ENCODE measurements at places on chromosomes 6 and 20.

GRCh38 chr6:24547243-24547642 lies 52.5 kb downstream of the ALDH5A1 start:
- DNase-seq, result peak; percentile 76

- DNase-seq, result no peak
Measured at GRCh38 chr20:38050686-38051085, 17.1 kb downstream of the RPRD1B start.

DNA sequence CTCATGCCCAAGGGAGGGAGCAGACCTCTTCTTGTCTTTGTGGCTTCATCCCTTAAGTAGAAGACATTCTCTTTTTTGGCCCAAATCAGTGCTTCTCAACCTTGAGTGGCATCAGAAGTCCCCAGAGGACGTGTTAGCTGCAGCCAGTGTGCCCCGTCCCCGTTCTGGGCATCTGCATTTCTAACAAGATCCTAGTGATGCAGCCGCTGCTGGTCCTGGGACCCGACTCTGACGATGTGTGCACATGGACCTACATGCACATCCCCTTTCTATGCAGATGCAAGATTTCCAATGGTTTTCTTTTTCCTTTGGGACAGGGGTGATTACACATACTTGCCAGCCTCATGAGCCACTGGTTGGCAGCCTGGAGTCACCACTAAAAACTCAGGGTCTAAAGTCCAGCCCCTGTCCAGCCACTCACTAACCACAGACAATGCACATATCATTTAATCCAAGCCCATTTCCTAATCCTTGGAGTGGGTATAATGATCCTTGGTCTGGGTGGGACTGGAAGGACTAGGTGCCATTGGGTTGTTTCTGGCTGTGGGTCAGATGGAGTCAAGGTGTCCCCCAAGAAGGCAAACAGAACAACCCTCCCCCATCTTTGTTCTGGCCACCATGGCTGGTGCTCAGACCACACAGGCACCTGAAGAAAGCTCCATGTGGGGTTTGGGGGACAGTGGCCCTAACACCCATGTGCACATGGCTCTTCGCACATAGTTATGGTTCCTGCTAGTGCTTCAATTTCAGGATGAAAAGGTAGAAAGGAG lies 6.4 kb downstream of the ACSS1 start:
- no peak for DNase-seq

DNA sequence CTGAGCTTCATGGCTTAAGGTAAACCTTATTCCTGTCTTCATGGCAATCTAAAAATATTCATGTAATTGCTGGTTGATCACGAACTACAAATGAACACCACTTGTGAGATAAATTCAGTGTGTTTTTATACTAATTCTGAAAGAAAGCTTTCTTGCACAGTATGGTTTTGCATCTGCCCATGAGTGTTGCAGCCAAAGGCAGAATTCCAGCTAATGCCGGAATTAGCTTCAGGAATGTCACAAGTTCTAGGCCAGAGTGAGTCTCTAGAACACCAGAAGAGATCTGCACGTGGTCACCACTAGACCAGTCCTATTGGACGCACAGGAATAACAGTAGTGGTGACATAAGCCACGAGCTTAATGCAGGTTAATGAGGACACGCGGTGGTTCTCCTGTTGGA lies 223.7 kb downstream of the CDH4 start:
- no peak for DNase-seq

GRCh38 chr20:47843886-47844567 lies 58.7 kb upstream of the SULF2 start:
- DNase-seq, result no peak

- DNase-seq, result no peak
Measured at GRCh38 chr6:107624541-107624940, 134.6 kb downstream of the SOBP start.

GRCh38 chr6:43680308-43681200 lies 7.0 kb downstream of the MRPS18A start:
- no peak for DNase-seq

DNA sequence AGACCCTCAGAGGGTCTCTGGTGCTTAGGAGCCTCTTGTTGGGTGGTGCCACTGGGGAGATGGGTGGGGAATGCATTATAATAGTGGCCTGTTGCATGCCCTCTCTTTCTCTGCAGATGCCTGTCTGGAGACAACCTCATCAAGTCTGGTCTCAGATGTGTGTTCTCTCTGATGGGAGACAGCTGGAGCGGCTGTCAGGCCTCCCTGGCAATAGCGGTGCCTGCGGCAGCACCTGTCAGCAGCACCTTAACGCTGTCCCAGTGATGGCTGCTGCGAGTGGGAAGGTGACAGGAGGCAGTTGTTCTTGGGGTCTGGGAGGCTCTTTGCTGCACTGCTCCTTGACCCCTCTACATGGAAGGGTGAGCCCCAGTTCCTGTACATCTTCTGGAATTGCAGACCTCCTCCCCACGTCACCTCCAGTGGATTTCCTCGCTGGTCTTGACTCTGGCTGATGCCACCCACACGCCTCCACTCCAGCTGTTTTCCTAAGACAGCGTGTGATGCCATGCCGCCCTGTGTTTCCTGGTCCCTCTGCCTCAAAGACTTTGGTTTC lies 63.3 kb upstream of the BLCAP start:
- DNase-seq, result no peak

- DNase-seq, result no peak
Measured at GRCh38 chr6:146884728-146885127, 286.0 kb downstream of the ADGB start.

DNA sequence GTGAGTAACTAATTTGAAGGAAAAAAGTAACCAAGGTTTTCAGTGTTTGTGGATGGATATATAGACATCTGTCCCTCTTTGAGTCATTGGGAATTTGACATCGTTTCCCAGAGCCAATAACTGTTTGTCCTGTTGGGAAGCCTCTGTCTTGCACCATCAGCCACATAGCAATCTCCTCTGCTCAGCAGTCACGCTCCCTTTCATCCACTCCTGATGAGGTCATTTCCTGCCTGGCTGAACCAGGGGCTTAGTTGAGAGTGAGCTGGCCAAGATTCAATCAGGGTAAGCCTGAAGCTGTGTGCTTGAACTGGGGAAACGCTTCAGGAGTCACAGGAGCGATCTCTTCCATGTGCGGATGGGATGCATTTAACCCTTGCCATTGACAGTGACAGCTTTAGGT lies 121.5 kb upstream of the FOXQ1 start:
- DNase-seq, result peak; percentile 48

DNA sequence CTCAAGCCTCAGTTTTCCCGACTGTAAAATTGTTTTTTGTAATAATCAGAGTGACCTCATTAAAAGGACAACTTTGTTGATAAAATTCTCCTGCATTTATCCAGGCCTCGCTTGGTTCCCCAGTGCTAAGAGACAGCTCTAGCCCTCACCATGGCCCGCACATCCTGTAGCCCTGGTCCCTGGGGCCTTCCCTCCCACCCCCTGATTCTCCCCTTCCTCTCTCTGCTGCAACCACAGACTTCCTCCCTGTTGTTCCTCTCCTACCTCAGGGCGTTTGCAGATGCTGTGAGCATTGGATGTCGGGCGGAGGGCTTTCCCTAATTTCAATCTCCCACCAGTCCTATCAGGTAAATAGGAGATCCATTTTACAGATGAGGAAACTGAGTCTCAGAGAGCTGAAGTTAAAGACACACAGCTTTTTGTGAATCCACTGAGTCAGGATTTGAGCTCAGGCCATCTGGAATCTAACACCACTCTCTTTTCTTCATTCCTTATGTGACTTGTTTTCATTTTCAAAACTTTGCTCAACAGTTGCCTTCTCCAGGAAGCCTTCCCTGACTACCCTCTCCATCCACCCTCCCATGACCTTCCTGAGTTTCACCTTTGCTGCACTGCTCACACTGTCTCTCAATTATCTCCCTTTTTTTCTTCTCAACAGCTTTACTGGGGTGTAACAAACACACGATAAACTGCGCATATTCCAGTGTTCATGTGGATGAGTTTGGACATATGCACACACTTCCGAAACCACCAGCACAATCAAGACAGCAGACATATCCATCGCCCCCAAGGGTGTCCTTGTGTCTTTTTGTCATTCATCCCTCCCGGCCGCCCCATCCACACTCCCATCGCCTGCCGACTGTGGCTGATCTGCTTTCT lies 107.1 kb downstream of the CEBPB start:
- DNase-seq, result peak; percentile 28

- DNase-seq, result no peak
Measured at GRCh38 chr20:39603219-39603618, 641.1 kb downstream of the DHX35 start.

DNA sequence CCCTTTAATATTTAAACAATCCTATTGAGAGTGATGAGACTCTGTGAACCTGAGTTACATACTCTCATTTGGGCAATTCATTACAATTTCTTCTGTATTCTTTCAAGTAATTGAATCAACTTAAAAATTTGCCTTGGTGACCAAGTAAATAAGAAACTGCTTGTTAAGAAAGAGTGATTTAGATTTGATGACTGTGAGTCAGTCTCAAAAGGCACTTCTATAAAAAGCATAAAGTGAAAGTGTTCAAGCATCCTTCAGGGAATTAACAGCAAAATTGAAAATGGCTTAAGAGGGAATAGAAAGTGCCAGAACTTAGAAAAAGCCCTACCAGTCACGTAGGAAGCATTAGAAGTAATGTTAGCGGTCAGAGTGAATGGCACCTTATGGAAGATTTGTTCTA lies 654.7 kb downstream of the EPM2A start:
- no peak for DNase-seq

- DNase-seq, result no peak
Measured at GRCh38 chr6:167047554-167047953, 48.4 kb downstream of the CEP43 start.

DNA sequence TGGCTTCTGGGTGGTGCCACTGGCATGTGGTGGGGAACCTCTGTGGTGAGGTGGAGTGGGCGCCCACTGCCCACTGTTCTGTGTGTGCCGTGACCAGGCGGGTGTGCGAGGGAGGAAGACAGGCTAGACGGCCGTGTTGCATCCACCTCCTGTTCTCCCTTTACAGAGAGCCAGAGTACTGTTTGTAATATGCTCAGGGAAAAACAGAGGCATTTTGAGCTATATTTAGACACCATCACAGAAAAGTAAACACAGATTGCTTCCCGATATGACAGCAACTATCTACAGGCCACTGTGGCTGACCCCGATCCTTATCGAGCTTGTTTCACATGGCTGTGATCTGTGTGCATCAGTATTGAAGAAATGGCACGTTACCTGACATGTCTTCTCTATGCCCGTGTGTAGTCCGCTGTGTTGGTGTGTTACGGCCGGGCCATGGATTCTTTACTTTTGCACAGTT lies 45.6 kb downstream of the ARID1B start:
- DNase-seq, result no peak

DNA sequence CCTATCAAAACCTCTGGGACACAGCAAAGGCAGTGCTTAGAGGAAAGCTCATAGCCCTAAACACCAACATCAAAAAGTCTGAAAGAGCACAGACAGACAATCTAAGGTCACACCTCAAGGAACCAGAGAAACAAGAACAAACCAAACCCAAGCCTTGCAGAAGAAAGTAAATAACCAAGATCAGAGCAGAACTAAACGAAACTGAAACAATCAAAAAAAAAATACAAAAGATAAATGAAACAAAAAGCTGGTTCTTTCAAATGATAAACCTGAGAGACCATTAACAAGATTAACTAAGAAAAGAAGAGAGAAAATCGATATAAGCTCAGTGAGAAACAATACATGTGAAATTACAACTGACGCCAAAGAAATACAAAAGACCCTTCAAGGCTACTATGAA lies 34.8 kb upstream of the RUNX2 start:
- DNase-seq, result no peak

DNA sequence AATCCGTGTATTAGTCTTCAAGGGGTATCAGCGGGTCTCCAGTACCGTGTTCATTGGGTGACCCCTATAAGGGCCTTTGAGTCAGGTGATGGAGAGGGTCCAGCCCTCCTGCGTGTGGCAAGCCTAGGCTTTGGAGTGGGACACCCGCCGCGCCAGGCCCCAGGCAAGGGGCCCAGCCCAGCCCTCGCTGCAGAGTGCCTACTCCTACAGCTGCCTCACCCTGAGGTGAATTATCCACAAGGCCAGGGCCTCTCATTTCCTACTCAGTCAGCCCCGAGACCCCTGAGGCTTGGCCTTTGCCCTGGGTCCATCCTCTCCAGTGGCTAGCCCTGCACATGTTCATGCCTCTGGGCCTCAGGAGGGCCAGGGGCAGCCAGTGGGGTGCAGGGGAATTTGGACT lies 45.1 kb downstream of the TMEM242 start:
- DNase-seq, result no peak

DNA sequence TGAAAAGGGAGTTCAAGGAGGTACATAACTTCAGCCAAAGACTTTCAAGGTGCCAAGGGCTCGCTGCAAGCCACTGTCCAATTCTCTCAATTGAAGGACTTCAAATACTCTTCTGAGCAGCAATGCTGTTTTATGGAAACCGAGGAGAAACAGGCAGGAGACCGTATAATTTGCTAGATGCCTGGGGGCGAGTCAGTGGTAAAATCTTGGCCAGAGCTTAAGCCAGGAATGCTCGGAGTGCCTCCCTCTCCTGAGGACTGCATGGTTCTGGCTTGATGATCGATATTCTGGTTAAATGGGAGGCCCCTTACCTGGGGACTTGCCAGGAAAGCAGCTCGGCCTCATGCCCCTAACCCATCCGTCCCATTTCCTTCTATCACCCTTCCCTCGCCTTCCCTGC lies 35.8 kb upstream of the NOP56 start:
- DNase-seq, result no peak

GRCh38 chr6:111971181-111971841 lies 82.6 kb upstream of the CCN6 start:
- DNase-seq, result no peak

DNA sequence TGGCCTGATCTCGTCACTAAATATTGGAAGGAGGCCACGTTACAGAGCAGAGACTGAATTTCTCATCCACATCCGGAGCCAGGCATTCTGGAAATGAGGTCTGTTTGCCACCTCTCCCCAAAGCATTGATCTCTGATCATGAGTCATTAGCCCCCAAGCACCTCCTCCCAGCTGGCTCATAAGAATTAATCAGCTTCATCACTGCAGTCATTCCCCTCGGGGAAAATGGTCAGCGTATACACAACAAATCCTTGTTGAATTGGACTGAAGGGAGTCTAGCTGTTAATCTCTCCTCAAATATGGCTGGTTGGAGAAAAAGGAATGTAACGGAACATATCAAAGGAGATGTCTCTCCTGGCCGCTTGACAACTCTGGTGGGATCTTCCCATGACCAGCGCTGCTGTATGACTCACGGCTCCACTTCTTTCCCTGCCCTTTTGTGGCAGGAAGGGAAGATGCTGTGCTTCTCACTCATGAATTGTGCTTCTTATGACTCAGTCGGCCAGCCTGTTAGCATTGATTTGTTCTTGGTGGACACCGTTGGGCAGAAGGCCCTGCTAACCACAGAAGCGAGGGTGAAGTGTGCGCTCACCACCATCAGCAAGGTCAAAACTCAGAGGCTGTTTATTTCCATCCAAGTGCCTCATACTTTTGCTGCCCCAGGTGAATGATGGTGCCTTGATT lies 76.7 kb downstream of the RNF182 start:
- peak; percentile 99 for DNase-seq

DNA sequence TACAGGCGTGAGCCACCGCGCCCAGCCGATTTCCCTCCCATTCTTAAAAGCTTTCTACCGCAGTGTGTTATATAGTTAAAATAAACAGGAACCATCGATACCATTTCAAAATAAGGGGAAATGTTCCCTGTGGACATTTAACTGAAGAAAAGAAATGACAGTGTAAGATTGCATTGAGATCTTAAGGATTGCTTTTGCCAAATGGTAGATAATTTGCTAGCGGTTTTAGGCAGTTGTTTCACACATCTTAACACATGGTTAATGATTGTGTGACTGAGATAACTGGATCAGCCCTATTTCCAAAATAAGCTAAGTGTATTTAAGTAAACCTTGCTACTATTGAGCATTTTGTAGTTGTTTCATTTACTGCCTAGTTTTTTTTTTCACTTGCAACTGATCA lies 15.6 kb downstream of the STX16 start:
- no peak for DNase-seq
